ENCODE measurements at places on chromosomes 3 and 15.

DNA sequence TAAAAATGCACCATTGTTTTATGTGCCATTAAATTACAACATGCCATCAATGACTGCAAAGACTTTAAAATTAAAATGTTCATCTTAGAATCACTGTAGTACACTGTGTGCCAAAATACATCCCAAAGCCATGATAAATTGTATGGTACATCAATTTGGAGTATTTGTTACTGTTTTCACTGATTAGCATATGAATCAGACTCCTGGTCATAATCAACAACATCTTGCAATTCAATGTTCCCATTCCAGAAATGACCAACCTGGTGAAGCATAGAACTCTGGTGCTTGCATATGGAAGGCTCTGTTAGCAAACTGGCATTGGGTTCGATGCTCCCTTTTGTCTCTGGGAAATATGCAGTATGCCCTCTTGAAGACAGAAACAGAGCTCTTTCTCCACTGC lies 22.5 kb downstream of the LYSMD2 start:
- DNase-seq: no peak

DNA sequence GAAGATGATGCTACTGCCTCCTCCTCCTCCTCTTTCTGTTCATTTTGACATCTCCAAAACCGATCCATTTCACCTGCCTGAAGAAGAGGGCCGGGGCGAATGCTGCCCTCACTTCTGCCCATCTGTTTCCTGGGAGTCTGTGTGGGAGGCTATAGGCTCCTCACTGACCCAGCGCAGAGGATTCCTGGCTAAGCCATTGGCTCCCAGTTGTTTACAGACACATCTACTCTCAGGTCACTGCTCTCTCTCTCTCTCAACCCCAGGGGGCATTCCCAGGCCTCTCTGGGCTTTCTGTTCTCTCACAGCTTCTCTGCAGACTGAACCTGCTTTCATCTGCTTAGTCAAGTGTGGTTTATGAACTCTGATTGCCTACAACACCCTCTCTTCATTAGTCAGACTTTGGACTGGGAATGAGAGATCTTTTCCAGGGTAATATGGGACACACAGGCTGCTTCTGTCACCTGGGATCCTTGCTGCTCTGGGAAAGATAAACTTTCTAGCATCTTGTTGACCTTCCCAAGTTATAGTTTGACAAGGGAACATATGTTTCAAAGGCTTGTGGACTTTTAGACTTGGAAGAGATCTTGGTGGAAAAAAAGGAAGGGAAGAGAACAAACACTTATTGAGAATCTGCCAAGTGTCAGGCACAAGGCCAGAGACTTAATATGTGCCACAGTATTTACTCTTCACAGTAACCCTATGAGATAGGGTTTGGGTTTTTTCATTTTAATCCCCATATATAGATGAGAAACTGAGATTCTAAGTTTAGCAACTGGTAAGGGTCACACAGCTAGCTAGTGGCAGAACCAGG lies 30.2 kb upstream of the USP3 start:
- no peak for DNase-seq

GRCh38 chr3:138412821-138413551 lies 21.4 kb upstream of the ESYT3 start:
- no peak for DNase-seq

- DNase-seq: no peak
Measured at GRCh38 chr3:27659279-27660021, 62.7 kb downstream of the EOMES start.

DNA sequence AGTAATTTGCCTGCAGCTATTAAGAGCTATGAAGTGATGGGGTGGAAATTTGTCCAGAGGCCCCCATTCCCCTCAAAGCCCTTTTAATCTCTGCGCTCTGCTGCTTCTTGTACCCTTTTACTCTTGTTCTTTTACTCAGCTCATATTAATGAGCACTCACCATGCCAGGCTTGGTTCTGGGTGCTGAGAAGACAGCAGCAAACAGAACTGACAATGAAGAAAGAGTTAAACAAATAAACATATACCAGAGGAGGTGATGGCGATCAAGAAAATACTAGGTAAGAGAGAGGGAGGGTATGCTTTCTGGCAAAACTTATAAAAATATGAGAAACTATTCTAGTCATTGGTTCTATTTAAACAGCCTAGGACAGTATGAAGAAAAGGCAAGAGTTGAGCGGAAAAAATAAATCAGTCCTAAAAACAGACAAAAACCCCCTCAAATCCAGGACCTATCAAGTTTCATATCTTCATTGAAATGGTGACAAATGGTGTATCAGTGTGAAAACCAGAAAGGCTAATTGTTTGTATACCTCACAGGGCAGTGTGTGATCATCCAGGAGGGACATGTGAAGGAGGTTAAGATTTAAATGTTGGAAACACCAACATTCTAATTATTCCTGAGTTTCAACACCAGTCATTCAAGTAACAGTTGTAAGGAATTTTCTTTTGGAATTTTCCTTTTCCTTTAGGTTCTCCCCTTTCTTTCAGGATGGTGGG lies 144.9 kb downstream of the FNDC3B start:
- no peak for DNase-seq

- no peak for DNase-seq
Measured at GRCh38 chr15:53611145-53611920, 148.1 kb downstream of the WDR72 start.

DNA sequence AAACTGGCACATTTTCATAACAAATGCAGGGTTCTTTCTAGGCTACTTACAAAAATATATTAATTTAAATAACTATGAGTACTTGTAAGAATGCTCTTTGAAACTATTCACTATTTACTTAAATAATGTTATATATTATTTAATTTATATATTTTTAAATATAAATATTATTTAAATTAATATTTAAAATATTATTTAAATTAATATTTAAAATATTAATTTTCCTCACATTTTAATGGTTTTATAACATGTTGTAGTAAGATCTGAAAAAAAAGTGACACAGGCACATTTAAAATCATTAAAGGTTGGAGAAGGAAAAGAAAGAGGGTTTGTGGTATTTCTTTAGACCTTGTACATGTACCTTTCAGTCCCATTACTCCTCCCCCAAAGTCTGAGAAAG lies 34.6 kb downstream of the CCDC14 start:
- DNase-seq: no peak

- DNase-seq: no peak
Measured at GRCh38 chr15:101497484-101498034, 8.1 kb upstream of the PCSK6 start.

GRCh38 chr3:100775669-100776068 lies 66.4 kb downstream of the TFG start:
- no peak for DNase-seq

- DNase-seq: no peak
Measured at GRCh38 chr3:42085641-42086376, 5.3 kb upstream of the TRAK1 start.

- DNase-seq: no peak
Measured at GRCh38 chr3:41111011-41111410, 88.3 kb upstream of the CTNNB1 start.

GRCh38 chr15:101426761-101427333 lies 62.7 kb downstream of the PCSK6 start:
- no peak for DNase-seq

DNA sequence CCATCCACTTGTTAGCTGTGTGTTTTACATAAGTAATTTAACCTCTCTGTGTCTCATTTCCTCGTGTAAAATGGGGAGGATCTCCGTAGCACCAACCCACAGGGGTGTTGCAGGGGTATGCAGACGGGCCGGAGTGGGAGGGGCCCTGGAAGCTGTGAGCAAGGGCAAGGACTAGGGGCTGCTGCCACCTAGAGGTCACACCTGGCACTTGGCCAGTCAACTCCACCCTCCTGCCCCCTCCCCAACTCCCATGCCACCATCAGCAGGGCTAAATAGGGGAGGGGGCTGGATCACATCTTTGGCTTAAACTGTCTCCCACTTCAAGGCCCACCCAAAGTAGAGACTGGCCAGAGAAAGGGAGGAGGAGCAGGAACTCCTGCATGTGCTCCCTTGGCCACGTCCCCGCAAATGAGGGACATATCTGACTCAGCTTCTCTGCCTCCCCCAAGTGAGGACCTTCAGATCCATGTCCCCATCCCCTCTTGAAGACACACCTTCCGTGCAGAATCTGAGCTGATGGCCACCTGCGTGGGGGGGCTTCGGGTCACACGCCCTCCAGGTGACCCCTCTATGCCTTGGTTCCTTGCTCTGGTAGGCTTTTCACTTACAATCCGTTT lies 2.6 kb downstream of the CCDC9B start:
- peak; percentile 69 for DNase-seq

DNA sequence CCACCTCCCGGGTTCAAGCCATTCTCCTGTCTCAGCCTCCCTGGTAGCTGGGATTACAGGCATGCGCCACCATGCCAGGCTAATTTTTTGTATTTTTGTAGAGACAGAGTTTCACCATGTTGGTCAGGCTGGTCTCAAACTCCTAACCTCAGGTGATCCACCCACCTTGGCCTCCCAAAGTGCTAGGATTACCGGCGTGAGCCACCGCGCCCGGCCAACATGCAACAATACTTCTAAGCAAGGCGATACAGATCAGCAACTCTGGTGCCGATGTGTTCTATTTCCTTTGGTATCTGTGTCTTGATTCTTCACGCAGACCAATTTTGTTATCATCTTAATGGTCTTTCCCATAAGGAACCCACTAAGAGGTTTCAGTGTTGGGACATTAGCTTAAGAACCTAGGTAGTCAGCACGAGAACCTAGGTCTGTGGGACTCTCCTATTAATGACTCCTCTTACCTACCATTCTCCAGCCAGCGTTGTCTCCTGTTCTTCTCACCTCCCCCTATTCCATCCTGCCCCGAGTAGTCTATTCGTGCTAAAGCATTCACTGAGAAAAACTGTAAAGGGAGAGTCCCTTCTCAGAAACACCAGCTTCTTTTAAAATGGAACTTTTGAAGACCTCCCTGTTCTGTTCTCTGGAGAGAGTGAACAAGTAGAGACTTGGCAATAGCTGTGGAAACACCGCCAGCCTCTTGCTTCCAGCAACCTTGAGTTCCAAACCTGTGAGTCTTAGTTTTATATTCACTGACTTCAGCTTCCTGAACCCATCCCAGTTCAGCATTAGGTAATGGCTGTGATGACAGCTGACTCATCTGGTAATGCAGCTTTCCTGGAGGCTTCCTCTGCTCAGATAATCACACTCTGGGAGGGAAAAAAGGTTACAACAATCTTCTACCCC lies 61.2 kb downstream of the TSC22D2 start:
- DNase-seq: peak; percentile 80

- DNase-seq: no peak
Measured at GRCh38 chr3:116314476-116314875, 130.8 kb downstream of the LSAMP start.

DNA sequence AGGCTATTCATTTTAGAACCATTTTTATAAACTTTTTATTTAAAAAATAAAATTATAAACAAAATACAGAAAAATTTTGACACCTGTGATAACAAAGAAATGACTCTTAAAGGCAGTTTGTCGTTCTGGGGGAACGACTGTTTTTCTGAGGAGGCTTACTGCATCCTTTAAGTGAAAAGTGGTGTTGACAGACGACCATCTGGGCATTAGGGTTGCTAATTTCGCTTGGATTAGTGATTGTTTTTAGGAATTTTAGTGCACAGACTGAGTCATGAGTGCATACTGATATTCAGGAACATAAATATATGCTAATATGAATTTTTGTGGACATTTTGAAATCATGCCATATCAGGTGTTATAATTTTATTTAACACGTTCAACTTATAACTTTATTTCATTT lies 28.5 kb downstream of the OSTN start:
- DNase-seq: no peak

- no peak for DNase-seq
Measured at GRCh38 chr3:18988614-18989229, 159.6 kb upstream of the KCNH8 start.

- no peak for DNase-seq
Measured at GRCh38 chr3:24394754-24395153, 99.9 kb downstream of the THRB start.
